HFF-Myc (cell line): ENCODE measurements at places on chromosomes 11 and 22.

DNA sequence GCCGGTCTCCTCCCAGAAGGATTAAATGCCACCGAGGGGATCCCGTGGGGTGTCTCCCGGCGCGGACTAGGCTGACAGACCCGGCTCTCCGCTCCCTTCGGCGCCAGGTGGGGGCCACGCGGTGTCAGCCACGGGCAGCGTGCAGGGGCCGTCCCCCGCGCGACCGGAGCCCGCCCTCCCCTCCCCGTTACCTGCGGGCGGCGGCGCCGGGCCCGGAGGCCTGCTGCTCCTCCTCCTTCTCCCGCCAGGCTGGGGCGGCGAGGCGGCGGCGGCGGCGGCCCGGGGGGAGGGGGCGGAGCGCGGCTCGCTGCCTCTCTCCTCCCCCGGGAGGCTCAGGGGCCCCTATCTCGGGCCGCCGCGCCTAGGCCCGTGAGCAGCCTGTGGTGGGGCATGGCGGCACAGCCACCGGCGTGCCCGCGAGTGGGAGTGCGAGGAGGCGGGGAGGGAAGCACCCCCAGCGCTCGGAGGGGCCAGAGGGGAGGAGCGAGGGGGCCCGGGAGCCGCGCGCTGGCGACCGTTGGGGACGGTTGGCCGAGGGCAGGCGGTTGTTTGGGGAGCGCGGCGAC lies 450 bp downstream of the ZBTB44 start:
- DNase-seq = no peak

DNA sequence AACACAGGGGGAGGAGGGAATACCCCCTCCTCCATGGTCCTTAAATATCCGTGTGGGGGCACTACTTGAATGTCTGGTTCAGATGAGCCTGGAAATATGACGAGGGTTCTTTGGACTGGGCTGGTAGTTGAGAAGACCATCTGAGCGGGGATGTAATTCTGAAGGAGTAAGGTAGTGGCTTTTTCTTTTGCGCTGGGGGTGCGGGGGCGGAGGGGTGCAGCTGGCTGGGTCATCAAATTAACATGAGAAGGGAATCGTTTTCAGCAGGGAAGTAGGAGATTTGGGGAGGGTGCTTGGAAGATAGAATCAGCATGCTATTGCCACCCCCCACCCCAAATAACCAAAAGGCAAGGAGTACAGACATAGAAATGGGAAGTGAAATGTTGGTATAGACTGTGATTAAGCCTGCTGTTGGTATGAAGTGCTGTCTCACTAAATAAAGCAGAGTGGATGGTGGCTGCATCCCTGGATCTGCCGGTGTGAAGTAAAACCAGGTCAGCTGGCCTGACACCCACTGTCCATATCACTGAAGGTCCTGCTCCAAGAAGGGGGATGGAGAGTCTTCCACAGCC lies 121.9 kb upstream of the HSD17B12 start:
- no peak for DNase-seq

DNA sequence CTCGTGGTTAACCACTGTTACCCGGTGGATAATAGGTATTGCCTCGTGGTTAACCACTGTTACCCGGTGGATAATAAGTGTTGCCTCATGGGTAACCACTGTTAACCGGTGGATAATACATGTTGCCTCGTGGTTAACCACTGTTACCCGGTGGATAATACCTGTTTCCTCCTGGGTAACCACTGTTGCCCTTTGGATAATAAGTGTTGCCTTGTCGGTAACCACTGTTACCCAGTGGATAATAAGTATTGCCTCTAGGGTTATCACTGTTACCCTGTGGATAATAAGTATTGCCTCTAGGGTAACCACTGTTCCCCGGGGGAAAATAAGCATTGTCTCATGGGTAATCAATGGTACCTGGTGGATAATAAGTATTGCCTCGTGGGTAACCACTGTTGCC lies 15.0 kb upstream of the NXPE4 start:
- no peak for DNase-seq

- DNase-seq = no peak
Measured at GRCh38 chr11:125141686-125142535, 22.6 kb upstream of the PKNOX2 start.

GRCh38 chr11:79449040-79449439 lies 8.2 kb upstream of the TENM4 start:
- DNase-seq = no peak

GRCh38 chr11:113159988-113160807 lies 154.2 kb upstream of the TTC12 start:
- no peak for DNase-seq
